ENCODE measurements at places on chromosomes 6 and 20.

DNA sequence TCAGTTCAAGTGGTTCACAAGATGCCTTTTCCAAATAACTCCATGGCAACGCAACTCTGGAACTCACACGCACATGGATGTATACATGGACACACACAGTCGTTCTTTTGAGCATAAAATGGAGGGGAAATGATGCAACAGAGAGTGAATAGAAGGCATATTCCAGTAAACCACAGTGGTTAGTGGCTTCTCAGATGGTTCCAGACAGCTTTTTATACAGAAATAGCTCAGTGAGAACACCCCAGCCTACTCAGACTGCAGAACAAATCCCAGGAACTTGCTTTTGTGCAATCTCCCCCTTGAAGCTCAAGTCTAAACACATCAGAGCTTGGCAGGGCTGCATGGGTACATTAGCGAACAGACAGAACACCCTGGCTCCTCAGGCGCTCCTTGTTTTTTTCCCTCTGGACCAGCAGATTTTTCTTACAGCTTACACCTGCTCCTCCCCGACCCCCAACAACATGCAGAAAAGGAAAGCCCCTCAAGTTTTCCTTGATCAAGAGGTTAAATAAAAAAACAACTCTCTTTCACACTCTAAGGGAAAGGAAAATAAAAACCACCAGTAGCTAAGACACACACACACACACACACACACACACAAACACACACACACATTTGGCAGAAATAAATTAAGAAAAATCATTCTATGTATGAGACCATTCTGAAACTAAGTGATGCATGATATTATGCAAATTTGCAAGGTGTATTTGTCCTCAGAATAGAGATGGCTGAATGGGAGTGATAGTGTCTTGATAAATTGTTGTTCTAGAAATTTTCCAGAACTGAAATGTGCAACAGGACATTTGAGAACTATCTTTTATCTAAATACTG, 51.2 kb upstream of the RANBP9 start:
- DNase-seq: peak; percentile 96

DNA sequence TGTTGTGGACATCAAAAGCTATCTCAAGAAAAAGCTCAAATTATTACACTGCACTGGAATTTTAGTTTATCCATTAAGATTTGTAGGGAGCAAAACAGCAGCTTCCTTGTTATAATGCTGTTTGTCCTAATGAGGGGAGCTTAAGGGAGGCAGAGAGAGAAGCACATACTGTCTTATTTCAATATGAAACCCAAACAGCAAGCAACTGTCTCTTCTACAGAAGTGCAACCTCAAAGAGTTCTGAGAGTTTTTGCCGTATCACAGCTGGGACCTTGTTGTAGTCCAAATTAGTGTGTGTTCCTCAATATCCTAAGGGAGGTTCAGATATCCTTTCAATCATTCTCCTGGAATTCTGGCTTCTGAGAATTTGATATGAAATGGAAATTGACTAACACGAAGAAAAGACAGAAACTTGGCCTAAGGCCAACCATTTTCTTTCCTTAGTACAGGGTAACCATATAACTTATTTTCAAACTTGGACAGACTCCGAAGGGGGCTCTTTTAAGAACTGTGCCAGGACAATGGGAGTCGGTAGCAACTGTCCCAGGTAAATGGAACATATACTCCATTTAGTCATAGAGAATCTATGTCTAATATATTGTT, 149.3 kb upstream of the CCN2 start:
- no peak for DNase-seq

- no peak for DNase-seq
Measured at GRCh38 chr6:9086331-9086730, 651.0 kb upstream of the SLC35B3 start.

GRCh38 chr20:41367956-41368355, 1.3 kb upstream of the EMILIN3 start:
- DNase-seq: no peak

- no peak for DNase-seq
Measured at GRCh38 chr6:37050045-37050853, 44.8 kb downstream of the FGD2 start.

GRCh38 chr20:33791959-33792597, 19.1 kb upstream of the CHMP4B start:
- no peak for DNase-seq

Data from AG04449 (cell line).